ENCODE measurements at places on chromosomes 5 and 9.

DNA sequence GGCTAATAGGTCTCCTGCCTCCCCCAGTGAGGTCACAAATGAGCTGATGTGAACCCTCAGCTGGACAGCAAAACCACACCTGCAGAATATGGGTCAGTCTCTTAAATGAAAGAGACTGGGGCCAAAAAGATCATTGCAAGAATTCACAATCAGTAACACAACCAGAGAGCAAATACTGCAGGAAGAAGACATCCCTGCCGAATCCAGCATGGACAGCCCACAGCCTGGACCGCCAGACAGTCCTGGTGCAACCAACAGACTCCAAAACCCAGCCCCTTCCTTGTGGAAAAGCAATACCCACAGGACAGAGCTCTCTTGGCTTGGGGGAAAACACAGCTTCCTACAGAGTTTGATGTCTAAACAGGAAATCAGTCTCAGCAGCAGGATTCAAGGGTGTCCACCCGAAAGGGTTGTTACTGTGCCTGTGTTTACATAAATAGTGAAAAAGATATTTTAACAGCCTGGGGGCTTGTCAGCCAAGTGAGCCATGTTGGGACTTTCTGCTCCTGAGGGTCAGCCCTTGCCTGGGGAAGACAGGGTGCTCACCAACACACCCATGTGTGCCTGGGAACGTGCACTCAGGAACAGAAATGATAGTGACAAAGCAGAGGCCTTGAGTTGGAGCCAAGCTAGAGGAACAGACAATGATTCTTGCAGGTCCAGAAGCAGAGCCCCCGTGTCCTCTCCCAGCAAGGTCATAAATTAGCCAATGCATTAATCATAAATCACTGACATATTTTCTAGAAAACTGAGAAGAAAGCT is 106.2 kb downstream of the SEMA5A start:
- DNase-seq, result no peak

DNA sequence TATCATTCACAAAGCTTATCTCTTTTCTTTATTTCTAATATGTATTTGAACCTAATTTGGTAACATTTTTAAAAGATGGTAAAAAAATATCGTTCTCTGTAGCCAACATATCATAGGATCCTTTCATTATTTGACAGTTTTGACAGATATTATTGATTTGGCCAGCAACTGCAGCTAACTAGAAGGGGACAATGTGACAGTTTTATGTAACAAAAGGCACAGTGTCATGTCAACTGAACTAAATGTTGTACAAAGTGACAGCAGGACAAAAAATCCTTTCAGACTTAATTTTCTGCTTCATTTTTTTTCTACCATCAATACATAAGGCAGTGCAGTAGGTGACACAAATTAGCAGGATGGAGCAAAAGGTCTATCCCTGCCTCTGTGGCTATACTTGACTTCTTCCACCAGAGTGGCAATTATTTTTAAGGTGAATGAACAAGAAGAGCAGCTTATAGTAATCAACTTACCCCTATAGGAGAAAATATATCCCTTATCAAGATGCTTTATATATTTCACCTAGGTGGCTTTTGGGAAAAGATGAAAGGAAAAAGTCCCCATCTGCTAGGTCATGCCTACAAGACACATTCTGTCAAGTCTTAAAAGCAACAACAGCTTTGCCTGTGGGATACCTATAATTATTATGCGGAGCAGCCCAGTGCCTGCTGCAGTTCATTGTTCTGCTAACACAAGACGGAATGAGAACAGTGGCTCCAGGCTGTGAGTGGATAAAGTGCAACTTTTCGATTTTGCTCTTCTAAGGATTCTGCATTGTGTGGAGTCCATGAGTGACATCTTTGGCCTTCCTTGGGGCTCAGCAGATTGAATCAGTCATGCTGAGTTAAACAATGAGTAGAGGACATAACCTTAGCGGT is 694.9 kb downstream of the ISL1 start:
- DNase-seq, result no peak

- DNase-seq, result no peak
Observed at GRCh38 chr5:178449163-178450070, 140.8 kb downstream of the COL23A1 start.

- no peak for DNase-seq
Observed at GRCh38 chr5:166346726-166347374, 1944.6 kb upstream of the WWC1 start.

- DNase-seq, result no peak
Observed at GRCh38 chr9:87710443-87710842, 15.5 kb upstream of the CTSL start.

DNA sequence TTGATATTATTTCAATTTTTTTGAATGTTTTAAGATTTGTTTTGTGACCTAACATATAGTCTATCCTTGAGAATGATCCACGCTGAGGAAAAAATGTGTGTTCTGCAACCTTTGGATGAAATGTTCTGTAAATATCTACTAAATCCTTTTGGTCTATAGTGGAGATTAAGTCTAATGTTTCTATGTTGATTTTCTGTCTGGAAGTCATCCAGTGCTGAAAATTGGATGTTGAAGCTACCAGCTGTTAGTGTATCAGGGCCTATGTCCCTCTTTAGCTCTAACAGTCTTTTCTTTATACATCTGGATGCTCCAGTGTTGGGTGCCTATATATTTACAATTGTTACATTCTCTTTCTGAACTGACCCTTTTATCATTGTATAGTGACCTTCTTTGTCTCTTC is 422.3 kb downstream of the TMEM232 start:
- DNase-seq, result no peak

DNA sequence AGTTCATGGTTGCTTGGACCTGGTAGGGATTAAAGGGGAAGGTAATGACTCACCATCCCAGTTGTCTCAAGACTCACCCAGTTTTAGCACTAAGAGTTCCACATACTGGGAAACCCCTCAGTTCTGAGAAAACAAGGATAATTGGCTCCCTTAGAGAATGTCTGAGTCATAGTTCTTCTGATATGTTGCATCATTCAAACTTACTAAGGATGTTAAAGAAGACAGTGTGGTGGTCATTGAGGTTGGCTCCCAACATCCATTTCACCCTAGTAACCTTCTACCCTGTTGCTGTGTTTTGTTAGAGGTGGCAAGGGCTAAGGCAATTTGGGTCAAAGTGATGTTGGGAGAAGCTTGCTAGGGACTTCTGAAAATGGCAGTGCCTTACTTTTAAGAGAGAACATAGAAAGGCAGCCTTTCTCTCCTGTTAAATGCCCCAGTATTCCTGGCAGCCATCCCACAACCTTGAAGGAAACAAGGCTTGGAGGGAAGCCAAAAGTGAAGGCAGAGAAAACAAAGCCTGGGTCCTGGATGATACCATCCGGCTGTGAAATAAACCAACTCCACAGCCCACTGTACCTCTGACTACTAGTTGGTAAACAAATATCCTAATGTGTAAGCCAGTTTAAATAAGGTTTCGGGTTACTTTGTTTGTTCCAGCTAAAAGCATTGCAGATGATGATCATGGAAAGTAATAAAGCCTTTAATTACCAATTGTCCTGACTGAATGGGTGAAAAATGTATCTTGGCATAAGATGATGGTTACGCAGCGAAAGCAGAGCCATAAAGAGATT is 80.4 kb upstream of the ADAMTSL1 start:
- no peak for DNase-seq

DNA sequence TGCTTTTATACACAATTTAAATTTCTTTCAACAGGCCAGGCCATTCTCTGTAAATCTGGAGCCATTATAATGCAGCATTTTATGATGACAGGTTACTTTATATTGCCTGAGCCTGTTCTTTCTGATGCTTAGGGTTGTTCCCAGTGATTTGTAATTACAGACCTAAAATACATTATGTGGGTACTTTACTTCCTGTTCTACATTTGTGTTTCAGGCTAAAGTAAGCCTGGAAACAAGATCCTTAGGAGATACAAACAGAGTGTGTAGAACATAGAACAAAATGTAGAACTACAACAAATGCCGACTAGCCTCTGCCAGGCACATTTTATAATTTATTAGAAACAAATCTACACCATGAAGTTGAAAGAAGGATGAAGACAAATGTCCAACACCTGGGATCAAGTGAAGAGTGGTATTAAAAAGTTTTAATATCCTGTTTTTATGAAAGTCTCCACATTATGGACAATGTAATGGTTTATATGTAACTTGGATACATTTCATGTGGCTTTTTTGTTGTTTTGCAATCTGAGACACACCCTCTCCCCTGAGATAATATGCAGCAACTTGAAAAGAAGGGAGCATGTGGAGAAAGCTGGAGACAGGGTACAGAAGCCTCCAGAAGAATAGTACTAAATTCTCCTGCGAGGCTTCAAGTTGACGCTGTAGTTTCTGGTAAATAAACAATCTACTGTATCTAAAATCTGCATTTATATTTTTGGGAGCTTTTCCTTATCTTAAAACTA is 46.9 kb downstream of the VCAN start:
- no peak for DNase-seq

DNA sequence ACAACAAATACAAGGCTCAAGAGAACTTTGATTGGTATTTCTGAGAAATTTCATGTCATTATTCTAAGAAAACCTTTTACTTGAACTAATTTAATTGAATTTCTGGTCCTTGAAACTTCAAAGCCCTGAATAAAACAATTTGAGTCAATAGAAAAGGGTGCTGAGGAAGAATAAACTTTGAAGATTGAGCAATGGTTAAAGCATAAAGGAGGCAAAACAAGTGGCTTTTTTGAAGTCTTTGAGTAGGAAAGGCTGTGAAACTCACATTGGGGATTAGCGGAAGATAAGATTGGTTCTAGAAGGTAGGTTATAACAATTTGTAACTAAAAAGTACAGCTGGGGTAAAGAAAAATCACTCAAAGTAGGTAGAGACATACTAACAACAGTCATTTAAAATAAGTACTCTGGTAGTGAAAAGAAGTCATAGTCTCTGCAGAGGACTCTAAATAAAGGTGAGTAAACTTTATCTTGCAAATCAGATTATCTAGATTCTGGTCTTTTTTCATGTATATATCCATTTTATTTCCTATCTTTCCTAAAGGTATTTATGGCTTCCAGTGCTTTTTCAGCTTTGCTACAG is 6.4 kb upstream of the PLPP1 start:
- no peak for DNase-seq

DNA sequence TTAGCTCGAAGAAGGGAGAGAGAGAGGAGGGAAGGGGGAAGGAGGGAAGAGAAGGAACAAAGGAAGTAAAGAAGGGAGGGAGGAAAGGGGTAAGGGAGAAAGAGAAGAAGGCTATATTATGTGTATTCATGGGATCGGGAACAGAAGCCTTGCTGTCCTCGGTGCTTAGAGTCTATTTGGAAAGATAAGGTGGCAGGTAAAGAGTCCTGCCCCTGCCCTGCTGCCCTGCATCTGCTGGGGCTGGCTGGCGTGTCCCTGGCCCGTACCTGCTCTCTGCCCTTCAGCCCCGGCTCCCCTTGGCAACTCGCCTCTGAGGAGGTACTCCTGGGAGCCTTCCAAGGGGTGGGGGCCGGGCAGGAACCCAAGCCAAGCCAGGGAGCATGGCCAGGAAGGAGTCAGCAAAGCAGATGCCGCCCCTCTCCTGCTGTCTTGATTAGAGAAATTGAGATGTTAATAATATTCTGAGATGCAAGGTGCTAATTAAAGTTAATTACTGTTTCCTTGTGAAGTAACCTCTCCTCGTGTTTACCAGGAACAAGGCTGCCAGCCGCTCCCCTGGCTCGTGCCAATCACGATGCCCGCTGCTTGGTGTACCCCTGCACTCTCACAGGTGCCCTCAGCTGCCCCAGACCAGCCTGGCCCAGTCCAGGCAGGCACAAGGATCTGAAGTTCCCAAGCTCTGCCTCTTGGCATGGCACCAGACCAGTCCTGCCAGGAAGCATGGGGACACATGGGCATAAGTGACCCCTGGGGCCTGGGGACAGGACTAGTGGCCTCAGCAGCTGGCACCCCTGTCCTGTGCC is 36.6 kb downstream of the PCDH1 start:
- DNase-seq, result no peak

GRCh38 chr5:45532826-45533624 is 163.2 kb downstream of the HCN1 start:
- no peak for DNase-seq

GRCh38 chr5:17434982-17435381 is 63.0 kb upstream of the TAF11L2 start:
- DNase-seq, result no peak

- DNase-seq, result no peak
Observed at GRCh38 chr9:17476401-17476800, 102.5 kb upstream of the SH3GL2 start.

DNA sequence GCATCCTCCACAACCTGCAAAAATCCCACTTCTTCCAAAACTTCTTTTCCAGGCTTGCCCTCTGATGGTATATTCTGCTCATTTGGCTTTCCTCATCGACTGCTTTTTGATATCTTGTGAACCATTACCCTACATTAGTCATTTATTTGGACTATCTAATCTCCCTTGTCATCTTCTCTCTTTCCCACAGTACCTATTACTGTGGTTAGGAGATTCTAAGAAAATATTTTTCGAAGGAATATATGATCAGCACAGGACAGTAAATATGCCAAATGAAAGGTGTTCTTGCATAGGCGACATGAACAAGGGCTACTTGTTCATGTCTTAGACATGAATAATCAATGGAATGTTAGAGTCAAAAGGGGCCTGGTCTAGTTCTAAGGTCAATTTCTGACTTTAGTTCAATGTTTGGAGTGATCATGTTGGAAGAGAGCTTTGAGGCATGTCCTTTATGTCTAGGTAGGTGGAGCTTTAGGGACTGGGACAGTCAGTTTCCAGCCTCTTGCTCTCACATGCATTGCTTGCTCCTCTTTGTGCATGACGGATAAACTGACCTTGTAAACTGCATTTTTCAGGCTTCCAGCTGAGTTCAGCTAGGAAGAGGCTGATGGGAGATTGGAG is 243.4 kb upstream of the RPS23 start:
- DNase-seq, result no peak

DNA sequence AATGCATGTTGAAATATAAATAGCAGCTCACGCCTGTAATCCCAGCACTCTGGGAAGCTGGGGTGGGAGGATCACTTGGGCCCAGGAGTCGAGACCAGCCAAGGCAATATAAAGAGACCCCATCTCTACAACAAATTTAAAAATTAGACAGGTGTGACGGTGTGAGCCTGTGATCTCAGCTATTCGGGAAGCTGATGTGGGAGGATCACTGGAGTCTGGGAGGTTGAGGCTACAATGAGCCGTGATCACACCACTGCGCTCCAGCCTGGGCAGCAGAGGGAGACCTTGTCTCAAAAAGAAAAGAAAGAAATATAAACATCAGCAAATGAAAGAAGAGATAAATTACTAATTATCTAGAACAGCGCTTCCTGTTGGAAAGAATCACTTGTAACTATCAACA is 105.0 kb downstream of the MAPKAP1 start:
- no peak for DNase-seq

DNA sequence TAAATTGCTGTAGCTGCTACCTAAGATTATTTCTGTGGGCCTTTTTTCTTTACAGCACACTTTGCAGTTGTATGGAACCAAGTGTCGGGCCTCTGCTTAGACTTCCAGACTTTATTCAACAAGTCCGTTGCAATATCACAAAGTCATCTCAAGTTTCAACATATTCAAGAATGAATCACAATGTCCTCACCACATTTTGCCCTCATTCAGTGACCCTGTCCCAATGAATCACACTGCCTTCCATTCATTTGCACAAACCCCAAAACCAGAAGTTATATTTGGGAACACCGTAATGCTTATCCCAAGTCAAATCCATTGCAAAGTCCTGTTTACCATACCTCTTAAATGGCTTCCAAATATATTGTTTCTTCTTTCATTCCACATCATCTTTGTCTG is 439.6 kb downstream of the CSNK1G3 start:
- no peak for DNase-seq

GRCh38 chr9:105059252-105059651 is 131.3 kb upstream of the ABCA1 start:
- DNase-seq, result no peak

- no peak for DNase-seq
Observed at GRCh38 chr5:52784737-52785136, 3.0 kb upstream of the ITGA1 start.
